ENCODE measurements at places on chromosomes 7 and 10.

DNA sequence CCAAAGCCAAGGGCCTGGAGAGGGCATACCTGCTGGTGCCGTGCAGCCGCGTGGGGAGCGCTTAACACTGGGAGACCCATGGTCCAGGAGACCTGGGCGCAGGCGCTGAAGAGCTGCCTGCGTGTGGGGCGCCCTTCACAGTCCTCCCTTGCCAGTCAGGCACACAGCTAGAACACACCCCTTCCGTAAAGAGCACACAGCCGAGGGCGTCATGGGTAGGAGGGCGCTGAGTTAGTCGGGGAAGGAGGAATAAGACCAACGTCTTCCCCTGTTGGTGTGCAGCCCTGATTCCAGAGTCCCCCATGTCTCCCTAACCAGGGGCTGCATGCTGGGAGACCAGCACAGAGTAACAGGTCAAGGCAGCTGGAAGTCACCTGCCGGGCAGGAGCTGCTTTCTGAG, 273.9 kb downstream of the USP6NL start:
- DNase-seq = no peak

DNA sequence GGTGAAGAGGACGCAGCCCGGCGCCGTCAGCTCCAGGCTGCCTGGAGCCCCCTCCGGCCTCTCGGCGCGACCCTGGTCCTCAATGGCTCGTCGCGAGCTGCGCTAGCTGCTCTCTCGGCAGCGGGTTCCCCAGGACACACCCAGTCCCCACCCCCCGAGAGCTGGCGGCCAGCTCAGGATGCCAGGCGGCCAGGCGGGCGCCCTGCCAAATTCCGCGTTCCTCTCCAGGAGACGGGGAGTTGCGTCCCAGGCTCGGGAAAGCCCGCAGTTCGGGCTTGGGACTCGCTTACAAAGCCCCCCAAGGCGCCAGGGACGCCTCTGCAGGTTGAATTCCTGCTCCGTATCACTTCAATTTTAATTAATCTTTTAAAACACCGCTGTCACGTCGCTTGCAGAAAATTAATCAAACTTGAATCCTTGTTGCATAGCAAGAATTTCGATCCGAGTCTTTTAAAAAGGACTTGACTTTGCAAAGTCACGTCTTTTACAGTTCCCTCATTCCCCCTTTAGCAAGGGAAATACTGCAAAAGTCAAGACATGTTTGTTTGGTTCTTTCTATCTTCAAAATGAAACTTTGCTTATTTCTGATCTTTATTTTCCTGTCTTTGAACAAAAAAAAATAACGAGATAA, 28.2 kb downstream of the SKIDA1 start:
- DNase-seq = peak; percentile 62

GRCh38 chr7:41029072-41029499, 673.8 kb downstream of the INHBA start:
- peak; percentile 96 for DNase-seq

DNA sequence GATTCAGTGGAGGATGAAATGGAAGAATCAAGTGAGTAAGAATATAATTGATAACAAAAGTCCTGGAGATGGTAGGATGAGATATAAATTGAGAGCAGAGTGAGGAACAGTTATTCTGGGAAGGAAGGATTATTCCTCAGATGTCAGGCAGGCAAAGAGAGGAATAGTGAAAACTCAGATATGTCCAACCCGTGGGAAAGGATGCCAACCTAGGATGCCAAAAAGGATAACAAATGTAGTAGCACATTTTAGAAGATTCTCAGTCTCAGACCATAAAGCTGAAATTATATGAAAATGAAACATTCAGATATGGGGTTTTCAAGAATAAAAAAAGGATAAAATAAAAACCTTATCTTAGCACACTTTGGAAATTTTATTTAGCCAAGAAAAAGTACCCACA, 131.1 kb downstream of the SEMA3C start:
- no peak for DNase-seq

- peak; percentile 95 for DNase-seq
These were observed 7.2 kb upstream of the ADAM22 start for GRCh38 chr7:87926581-87927461.

GRCh38 chr7:150313367-150313809, 9.8 kb upstream of the LRRC61 start:
- DNase-seq = no peak

DNA sequence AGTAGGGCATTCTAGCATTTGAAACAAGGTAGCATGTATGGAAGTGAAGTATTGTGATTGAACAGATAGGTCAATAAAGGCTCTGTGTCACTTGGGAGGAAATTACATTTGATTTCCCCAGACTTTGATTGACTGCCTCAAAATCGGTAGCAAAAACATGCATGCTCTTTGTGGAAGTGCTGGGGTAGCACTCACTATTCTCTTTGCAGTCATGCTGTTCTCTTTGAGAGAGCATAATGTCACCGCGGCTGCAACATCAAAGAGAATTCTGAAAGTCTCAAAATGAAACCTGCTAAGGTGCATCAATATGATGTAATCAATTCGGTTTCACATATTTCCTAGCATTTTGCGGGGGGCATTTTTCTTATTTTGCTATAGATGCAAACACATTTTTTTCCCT, 64.2 kb downstream of the ARMC3 start:
- DNase-seq = no peak

DNA sequence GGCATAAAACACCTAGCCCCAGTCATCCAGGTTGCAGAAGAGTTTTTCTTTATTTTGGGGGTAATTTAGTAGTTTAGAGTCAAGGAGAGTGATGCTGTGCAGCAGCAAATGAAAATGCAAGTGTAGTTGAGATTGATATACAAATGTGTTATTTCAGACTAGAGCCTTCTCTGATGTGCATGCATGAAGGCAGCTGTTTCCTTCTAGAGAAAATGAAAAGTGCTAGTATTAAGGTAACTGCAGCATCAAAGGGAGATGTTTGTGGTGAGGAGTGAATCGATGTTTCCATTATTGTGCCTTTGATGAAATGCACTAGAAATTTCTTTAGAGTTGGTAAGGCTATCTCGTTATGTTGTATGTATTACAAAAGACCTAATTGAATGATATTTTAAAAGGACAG, 339.3 kb downstream of the SORCS3 start:
- no peak for DNase-seq

GRCh38 chr7:44377134-44377463, 51.7 kb upstream of the CAMK2B start:
- no peak for DNase-seq

GRCh38 chr7:8762803-8763202, 329.4 kb downstream of the NXPH1 start:
- DNase-seq = no peak

- peak; percentile 55 for DNase-seq
These were observed 597 bp downstream of the SND1 start for GRCh38 chr7:127652333-127653248.

DNA sequence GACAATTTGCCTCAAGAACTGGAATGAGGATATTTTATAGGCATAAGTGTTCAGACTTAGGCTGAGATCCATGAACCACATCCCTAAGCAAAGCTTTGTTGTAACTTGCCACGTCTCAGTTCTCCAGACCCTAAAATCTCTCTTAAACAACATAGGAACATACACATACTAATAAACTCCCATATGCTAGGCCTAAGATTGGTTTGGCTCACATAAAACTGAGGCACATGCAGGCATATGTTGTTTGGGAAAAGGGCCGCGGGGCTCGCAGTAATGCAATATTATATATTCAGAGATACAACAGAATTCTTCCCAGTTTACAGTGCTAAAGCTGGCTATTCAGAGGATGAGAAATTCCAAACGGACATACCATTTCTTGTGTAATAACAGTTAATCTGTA, 61.0 kb downstream of the DOCK4 start:
- DNase-seq = no peak

DNA sequence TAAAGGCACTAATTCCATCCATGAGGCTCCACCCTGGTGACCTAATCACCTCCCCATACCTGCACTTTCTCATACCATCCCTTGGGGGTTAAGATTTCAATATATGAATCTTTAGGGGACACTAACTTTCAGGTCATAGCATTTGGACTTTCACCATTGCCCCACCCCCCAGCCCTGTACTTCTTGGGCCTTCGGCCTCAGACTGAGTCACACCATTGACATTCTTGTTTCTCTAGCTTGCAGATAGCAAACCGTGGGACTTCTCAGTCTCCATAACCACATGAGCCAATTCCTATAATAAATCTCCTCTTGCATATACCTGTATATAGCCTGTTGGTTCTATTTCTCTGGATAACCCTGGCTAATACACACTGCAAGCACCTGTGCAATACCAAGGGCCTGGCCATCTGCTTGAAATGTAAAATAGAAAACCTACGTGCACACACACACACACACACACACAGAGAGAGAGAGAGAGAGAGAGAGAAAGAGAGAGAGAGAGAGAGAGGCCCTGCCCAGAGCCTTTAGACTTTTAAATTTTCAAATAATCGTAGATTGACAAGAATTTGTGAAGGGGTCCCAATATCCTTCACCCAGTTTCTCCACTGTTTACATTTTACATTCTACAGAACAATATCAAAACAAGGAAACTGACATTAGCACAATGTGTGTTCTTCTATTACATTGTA, 25.3 kb downstream of the ANXA8 start:
- DNase-seq = peak; percentile 89

GRCh38 chr7:144057954-144058353, 9.2 kb downstream of the OR2A5 start:
- DNase-seq = peak; percentile 68

GRCh38 chr10:129334266-129334665, 132.8 kb upstream of the MGMT start:
- DNase-seq = no peak

DNA sequence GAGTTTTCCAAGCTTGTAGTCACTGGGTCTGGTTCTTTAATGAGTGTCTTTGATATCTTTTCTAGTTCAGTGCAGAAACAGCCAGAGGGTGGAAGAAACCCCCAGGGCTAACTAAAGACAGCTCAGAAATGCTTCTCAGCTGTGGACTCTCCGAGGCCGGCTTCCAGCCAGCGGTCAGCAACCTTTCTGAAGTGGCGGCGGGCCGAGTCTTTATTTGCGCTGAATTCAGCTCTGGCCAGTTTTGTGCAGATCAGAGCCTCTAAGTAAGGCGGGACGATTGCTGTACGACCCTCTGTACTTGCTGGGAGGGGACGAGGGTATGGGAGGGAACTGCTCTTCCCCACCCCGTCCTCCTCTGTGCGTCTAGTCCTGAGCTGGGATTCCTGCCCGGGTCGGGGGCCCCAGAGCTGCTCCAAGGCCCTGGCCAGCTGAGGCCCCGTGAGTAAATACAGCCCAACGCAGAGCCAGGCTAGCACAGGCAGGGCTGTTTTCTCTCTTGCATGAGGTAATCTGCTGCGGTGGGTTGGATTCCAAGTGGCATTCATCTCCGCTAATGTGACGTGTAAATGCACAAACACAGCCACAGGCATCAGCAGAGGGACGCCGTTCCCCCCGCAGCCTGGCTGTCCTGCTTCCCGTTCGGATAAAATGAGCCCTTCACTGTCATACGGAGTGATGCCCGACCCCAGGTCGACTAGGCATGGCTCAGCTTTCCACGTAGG, 159.8 kb downstream of the PIP4K2A start:
- peak; percentile 91 for DNase-seq

DNA sequence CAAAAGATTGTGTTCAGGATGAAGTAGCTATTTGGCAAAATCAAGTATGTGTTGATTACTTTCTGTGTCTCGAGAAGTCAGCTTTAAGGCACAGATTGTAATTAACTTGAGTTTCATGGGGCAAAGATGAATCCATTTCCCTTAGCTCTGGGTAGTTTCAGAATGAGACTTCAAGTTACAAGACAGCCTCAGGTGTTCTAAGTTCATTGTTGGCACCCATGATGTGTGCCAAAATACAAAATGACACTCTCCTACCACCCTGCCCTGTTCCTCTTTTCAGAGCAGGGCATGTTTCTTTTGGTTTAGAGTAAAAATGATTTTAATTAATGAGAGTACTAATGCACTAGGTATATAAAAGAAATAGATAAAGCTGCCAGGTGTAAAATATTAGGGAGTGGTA, 797.6 kb upstream of the POT1 start:
- DNase-seq = no peak

DNA sequence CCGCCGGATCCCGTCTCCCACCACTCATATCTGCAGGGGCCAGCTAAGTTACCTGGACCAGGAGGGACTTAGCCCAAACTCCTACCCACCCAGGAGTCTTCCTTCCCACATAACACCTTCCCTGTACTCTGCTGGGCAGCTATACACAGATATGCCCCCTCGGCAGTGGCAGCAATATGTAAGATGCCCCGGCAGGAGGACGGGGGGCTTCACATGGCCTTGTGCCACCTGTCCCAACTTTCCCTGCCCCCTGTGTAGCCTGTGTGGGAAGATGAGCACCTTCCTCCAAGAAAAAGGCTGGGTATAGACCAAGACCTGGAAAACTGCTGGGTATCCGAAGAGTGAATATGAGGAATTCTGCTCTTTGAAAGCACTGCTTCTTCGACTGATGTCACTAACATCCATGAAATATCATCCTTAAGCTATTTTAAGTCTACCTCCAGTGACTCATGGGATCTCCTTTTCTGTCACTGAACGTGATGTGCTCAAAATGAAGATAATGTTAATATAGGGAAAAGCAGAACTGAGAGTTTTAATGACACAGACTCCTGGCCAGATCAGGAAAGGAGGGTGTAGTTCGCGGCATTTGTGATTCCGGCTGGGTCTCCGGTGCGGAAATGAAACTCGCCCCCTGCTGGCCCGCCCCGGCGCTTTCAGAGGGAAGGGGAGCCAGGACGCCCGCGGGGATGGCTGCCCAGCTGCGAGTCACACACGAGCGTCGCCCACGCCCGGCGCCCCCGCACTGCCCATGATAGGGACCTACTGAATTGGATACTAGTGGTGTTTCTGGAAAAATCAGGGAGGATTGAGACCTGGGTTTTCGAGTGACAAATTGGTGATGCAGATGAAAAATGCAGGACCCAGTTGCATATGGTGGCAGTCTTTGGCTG, 256.9 kb upstream of the NFE2L3 start:
- DNase-seq = peak; percentile 31
